NCI-H2107 (cell line): ENCODE measurements at places on chromosomes 1 and 21.

GRCh38 chr21:42524341-42525028, 10.8 kb downstream of the SLC37A1 start:
- DNase-seq: peak; percentile 90

DNA sequence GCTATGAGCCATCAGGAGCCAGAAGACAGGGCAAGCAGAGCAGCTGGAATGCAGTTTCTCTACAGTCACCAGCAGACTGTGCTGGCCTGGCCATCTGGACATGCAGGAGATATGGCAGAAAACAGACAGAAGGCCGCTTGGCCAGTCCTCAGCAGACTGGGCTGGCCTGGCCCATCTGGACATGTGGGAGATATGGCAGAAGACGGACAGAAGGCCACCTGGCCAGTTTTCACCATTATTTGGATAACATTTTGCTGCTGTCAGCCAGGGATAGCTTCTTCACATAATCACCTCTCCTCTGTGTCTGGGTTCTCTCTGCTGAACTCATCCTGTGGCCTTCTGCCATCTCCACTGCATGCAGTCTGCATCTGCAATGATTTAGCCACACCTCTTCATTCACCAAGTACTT, 25.0 kb upstream of the CACYBP start:
- DNase-seq: no peak

DNA sequence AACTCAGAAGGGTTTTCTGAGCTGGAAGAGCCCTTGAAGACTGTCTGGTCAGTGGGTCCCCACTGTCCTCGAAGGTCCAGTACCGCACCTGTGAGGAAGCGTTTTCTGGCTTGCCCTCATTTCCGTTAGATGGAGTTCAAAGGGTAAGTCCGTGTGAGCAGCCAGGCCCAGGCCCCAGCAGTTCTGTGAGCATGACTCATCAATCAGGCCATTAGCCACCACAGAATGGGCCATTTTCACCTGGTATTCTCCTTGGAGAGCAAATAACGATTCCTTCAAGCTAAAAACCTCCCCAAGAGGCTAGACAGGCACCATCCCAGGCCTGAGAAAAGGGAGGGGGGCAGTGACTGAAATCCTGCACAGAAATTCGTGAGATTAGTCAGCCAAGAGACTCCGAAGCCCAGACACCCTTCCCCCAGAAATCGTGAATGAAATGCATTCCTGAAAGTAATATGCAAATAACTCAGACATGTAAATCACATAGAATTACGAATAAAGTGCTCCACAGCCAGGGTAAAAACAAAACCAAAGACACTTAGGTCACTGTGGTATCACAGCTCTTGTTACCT, 66.0 kb downstream of the BCAR3 start:
- no peak for DNase-seq

DNA sequence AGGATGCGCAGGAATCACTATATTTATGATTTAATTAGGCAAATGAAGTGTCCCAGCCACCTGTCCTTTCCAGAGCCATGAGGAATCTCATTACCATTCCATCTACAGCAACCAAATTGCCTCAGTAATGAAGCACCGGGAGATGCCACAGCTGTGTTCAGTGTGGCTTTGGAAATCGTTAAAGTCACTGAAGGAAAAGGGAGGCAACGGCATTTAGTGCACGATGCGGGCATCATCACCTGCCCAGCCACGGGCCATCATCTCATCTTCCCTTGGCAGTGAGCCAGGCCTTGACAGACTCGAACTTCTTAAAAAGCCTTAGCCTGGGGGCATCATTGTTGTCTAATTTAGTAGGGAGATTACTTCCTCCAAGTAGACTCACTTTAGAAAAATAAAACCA, 67.8 kb downstream of the CNIH3 start:
- DNase-seq: no peak

GRCh38 chr1:204446413-204447111, 34.9 kb upstream of the PPP1R15B start:
- peak; percentile 98 for DNase-seq

DNA sequence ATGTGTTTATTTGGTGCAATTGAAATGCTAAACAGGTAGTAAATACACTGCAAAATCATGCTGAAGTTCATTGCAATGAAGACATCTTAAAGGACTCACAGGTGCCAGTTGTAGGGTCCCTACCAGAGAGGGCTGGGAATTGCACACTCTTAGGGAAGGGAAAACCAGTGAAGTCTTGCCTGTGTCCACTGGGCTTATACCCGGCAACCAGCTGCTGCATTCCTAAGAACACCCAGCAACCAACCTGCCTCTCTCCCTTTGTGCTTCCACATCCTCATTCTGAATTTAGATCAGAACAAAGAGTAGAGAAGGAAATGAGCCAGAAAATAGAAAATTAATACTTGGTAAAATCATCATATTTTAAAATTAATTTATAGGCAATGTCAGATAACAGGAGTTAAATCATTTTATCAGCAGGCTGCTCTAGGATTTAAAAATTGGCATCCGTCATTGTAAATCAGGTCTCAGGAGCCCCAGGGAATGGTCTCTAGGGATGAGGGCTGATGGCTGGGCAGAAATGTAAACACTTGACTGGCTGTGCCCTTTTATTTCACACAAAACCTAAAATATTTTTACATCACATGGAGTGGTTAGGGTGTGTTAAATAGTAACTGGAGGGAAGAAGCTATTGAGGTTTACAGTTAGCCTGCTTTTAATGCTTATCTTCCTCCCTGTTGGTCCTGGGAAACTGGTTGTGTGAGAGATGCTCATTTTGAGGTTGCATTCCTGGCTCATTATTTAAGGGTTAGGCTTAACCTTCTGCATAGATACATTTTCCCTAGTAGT, 31.3 kb downstream of the PTGFRN start:
- DNase-seq: peak; percentile 42

- no peak for DNase-seq
These were observed 61.6 kb downstream of the PTGS2 start for GRCh38 chr1:186618401-186619170.

DNA sequence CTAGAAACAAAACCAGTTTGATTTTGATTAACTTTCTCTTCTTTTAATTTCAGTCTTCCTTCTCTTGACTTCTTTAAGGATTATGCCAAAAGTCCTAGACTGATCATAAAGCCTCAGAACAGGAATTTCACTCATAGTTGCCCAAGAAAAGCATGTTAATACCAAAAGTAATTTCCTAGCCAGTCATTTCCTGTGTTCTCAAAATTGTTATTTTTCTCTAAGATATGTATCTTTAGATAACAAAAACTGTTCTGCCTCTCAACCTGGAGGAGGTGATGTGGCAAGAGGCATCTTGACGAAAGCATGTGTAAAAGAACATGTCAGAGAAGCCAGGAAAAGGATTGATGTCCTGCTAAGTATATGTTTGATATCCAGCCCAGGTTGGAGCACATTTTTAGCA, 78.0 kb upstream of the IPO9 start:
- DNase-seq: no peak

DNA sequence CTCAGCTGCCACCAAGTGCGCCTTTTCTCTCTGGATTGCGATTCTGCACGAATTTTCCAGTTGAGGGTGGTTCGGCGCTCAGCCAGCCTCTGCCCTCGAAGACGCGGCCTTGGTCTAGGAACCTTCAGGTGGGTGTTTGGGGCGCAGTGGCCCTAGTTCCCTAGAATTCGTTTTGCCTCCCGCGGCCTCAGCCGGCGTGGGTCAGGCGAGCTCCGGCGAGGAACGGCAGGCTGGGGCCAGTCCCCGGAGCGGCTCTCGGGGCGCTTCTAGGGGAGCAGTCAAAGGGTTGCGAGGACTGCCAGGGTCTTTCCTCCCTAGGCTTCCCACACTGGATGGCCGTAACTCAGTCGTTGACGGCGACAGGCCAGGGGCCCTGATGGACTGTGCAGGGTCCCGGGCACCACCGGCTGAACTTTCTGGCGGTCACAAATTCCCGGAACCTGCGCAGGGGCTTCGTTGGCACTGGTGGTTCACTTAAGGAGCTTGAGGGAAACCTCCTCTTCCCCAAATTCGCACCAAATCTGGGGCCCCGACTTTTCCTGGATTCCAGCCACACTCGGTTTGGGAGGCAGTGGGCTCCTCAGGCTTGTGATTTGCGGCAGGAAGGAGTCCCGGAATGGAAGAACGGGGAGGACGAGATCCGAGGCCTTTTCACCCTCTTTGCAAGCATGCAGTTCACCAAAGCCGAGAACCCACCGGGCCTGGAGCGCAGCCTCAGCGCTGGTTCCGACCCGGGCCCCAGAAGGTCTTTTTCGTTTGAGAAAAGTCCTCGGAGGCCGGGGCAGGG, 1.2 kb downstream of the DMBX1 start:
- DNase-seq: no peak

DNA sequence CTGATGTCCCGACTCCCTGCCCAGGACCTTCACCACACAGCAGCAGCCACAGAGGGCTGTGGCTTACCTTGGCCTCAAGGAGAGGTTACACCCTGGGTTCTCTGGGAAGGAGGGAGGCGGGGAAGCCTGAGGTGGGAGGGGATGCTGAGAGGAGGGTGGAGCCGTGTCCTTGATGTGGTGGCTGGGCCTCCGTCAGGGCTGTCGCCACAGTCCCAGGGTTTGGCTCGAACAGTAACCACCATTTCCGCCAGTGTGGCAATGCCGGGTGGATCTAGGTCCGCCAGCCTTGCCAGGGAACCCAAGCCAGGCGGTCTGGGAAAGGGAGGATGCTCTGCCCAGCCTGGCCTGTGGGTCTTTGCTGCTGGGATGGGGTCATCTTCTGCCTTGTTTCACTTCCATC, 18.4 kb upstream of the CDCA8 start:
- DNase-seq: no peak

GRCh38 chr1:181482521-181483284, 614 bp upstream of the CACNA1E start:
- DNase-seq: no peak

DNA sequence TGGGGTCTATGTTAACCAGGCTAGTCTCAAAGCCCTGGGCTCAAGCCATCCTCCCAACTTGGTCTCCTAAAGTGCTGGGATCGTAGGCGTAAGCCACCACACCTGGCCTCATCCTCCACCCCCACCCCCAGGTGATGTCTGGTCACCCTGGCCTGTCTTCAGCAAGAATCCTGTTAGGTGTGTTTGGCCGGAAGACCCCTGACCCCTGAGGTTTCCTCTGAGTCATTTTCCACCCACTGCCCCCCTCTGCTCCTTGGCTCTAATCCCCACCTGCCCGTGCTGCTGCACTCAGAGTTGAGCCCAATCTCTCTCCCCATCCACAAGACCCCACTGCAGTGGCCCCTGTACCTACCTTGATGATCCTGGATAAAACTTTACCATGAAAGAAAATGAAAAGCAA, 25.2 kb downstream of the SLC66A1 start:
- DNase-seq: no peak

DNA sequence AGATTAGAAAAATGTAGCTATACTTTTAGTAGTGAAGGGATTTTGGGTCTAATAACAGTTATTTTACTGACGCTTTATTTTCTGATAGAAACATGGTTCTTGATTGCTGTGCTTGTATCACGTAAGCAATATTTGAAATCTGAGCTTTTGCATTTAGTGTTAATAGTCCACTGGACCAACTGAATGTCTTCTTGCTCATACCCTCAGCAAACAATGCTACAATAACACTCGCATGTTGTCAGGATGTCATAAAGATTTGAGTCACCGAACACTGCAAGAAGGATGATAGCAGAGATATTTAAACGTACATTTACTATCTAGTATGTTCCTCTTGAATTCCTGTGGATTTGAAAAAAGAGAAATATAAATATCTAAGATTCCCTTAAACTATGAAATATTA, 7.5 kb downstream of the DYRK1A start:
- DNase-seq: no peak

DNA sequence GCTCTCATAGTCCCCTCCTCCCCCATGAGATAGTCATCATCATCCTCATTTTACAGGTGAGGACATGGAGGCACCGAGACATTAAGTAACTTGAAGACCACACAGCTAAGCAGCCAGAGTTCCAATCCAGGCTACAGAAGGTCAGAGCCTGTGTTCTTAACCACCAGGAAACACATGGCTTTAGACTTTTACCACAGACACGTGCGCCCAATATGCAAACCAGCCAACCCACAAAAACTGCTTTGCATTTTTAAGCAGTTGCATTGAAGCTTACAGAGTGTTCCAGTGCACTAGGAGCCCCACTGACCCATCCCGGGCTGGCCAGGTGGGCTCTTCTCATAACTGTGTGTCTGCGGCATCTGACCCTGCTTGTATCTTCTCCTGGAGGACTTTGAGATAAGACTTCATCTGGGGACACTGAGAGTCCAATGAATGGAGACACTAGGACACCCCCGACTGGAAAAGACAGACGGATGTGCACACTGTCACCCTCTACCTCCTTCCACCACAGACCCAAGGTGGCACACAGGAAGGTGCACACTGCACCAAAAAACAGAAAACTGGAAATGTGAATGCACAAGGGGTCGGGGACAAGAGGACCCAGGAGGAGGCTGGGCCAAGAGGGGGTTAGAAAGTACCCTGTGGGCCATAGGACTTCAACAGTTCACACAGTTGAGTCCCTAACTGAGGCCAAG, 56.4 kb downstream of the ETS2 start:
- DNase-seq: no peak

DNA sequence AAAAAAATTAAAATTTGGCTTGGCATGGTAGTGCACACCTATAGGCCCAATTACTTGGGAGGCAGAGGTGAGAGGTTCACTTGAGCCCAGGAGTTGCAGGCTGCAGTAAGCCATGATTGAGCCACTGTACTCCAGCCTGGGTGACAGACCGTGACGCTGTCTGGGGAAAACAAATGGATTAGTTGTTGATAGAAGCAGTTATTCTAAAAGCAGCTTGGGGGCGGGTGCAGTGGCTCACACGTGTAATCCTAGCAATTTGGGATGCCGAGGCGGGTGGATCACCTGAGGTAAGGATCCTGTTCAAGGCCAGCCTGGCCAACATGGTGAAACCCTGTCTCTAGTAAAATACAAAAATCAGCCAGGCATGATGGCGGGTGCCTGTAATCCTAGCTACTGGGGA, 40.3 kb downstream of the KIF1B start:
- DNase-seq: no peak

GRCh38 chr1:234556245-234556943, 53.6 kb downstream of the IRF2BP2 start:
- DNase-seq: no peak

- no peak for DNase-seq
These were observed 41.5 kb downstream of the ZBTB17 start for GRCh38 chr1:15934211-15935055.

- DNase-seq: no peak
These were observed 19.0 kb downstream of the MRPS6 start for GRCh38 chr21:34092262-34092921.

- no peak for DNase-seq
These were observed 69.6 kb upstream of the OLIG2 start for GRCh38 chr21:32956061-32956656.

GRCh38 chr21:42118901-42119300, 47.8 kb downstream of the UMODL1 start:
- no peak for DNase-seq

DNA sequence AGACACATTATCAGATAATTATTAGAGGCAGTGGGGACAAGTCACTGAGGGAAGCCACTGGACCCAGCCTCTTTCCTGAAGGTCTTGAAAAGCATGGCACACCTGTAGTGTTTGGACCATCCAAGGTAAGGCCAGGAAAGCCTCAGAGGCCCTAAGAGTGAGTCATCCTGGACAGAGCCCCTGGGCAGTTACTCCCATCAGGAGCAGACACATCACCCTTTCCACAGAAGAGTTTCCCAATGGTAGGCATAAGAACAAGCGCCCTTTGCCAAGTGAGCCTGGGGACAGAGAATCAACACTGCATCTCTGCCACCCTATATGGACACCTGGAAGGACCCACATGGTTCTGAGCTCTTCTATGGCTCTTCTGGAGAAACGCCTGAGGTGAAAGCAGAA, 136.0 kb downstream of the PLXNA2 start:
- DNase-seq: no peak
